ENCODE measurements at places on chromosomes 6 and 20.

DNA sequence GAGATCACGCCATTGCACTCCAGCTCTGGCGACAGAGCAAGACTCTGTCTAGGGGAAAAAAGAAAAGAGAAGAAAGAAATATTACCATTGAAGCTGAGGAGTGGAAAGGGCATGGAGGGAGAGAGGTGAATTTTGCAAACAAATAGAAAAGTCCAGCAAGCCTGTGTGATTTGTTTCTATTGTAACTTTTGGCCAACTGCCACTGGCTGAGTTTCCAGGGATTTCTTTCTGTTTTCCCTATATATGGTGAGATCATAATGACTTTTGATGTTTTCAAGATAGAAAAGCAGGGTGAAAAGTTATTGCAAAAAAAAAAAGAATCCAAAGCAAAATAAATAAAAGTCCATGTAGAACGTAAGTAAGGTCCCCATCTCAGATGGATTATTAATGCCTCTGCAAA is 184.2 kb upstream of the RALGAPA2 start:
- DNase-seq = no peak

GRCh38 chr6:7112741-7113313 is 5.1 kb downstream of the RREB1 start:
- DNase-seq = peak; percentile 74

- DNase-seq = peak; percentile 33
Measured at GRCh38 chr20:6381887-6382286, 259.1 kb upstream of the FERMT1 start.

- DNase-seq = no peak
Measured at GRCh38 chr6:133326584-133326983, 85.4 kb downstream of the EYA4 start.

- no peak for DNase-seq
Measured at GRCh38 chr20:62301111-62301668, 1.6 kb upstream of the ADRM1 start.

DNA sequence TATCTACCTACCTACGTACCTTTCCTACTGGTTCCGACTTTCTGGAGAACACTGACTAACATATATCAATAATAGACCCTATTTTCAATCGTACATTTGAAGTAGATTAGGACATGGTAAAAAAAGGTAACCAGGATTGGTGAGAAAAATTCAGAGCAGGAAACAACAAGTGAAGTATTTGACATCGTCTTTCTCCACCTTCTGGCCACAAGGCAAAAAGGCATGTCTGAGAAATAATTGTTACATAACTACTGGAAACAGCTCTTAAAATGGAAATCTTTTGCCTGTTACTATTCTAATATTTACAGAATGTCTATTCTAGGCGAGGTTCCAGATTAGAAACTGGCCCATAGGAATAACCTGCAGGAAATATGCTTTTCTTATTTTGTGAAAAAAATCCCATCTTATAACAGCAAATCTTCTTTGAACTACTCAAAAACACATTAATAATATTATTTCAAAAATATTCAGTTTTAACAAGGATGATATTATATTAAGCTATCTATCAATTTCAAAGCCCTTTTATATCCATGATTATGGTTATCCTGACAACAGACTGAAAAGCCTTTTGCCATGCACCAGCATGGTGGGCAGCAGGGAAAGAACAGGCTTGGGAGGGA is 80.8 kb downstream of the RCAN2 start:
- peak; percentile 45 for DNase-seq

- no peak for DNase-seq
Measured at GRCh38 chr20:17688965-17689364, 6.9 kb upstream of the RRBP1 start.

GRCh38 chr6:156175433-156175832 is 601.7 kb upstream of the ARID1B start:
- DNase-seq = no peak

GRCh38 chr6:56047931-56048540 is 172.6 kb upstream of the BMP5 start:
- no peak for DNase-seq

DNA sequence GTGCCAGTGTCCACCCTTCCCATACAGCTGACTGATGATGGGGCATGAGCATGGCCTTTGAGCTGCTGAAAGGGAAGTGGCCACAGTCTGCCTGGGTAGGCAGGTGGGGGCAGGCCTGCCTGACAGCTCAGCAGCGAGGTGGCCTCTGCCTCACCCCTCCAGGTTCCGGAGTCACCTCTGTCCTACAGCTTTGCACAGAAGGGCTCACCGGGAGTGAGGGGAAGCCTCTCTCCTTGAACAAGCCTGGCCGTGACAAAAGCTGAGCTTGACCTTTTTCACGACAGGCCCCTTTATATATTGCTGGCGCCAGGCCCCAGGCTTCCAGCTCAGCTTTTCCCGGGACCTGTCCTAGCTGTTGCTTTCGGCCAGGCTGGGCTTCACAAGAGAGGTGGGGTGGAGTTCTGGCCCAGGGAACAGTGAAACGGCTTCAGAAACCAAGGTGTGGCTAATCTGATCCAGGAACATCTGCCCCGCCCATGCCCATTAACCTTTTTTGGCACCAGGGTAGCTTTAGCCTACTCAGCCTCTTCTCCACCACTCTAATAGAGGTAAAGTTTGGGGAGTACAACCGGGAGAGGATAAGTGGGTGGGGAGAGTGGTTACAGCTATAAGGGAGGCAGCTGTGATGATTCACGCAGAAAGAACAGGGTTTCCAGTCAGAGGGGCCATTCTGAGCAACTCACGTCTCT is 42.9 kb downstream of the C6orf132 start:
- peak; percentile 90 for DNase-seq

- no peak for DNase-seq
Measured at GRCh38 chr6:157215717-157216116, 107.6 kb downstream of the TMEM242 start.

DNA sequence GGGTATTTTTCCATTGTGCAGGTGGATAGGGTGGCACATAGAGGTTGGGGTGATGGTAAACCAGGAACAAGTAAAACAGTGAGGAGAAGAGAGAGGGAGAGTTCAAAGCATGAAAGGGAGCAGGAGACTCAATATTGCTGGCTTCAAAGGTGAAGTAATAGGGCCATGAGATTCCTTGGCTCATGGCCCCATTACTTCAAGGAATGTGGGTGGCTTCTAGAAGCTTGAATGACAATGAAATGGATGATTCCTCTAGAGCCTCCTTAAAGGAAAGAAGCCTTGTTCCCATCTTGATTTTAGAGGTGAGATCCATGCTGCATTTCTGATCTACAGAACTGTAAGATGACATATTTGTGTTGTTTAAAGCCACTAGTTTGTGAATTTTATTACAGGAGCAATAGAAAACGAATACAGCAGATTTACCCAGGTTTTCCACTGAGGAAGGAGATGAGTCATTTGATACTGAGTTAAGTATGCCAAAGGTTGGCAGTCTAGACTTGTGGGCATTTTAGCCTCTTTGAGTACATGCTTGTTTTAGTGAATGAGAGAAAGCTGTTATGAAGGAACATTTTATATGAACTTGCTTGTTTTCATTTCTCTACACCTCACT is 110.4 kb downstream of the PLCB4 start:
- peak; percentile 66 for DNase-seq

DNA sequence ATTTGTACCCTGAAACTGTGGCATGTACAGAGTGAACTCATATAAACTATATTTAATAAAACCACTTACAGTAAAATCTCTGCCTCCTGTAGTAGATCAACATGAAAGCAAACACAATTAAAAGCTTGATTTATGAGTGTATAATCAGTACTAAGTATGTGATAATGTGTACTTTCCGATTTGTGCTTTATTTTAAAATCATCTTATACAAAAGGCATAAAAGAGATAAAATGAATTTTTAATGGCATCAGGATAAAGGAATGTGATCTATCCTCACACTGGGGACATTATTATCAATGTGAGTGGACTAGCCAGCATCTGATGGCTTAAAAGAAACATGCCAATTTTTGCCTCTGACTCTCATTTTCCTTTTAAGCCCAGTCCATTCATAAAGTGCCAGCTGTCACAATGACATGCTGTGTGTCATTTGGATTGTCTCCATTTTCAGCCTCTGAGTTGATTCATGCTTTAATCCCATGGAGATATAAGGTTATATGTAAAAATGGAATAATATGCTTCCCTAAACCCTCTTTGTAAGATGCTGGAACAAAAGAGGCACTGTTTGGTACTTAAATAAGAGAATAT is 831.6 kb upstream of the EYS start:
- no peak for DNase-seq

- no peak for DNase-seq
Measured at GRCh38 chr20:41507851-41508250, 110.3 kb downstream of the CHD6 start.

GRCh38 chr6:82842721-82843120 is 222.9 kb downstream of the UBE3D start:
- DNase-seq = no peak

DNA sequence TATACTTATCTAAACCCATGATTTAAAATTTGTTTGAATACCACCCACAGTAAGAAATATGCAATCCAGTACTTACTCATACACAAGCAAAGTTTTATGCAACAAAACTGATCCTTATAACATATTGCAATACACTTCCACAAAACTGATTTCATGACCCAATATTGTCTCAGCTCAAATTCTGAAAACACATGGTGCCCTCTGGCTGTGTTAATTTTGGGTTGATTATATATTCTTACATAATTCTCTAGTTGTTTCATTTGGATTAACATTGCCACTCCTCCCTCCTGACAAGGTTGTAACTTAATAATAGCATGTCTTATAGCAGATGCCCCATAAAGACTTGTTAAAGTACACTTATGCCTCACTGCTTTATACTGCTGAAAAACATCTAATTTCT is 73.0 kb upstream of the TULP1 start:
- no peak for DNase-seq

GRCh38 chr20:46311039-46311650 is 2.8 kb upstream of the CDH22 start:
- peak; percentile 69 for DNase-seq

DNA sequence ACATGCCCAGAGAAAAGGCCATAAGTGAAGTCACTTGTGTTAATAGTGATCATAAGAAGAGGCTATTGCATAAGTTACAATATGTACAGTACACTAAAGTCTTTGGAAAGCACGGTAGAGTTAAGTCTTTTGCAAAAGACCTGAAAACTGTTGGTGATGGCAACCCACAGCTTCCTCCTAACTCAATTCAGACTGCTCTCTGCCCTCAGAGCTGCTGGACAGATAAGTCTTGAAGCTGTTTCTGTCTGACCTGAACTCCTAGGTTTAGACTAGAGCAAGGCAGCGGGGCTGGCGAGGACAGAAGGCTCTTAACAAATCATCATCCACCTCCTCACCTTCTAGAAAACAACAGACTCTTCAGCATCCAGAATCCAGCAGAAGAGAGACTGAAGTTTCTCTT is 125.4 kb downstream of the CD24 start:
- DNase-seq = no peak

DNA sequence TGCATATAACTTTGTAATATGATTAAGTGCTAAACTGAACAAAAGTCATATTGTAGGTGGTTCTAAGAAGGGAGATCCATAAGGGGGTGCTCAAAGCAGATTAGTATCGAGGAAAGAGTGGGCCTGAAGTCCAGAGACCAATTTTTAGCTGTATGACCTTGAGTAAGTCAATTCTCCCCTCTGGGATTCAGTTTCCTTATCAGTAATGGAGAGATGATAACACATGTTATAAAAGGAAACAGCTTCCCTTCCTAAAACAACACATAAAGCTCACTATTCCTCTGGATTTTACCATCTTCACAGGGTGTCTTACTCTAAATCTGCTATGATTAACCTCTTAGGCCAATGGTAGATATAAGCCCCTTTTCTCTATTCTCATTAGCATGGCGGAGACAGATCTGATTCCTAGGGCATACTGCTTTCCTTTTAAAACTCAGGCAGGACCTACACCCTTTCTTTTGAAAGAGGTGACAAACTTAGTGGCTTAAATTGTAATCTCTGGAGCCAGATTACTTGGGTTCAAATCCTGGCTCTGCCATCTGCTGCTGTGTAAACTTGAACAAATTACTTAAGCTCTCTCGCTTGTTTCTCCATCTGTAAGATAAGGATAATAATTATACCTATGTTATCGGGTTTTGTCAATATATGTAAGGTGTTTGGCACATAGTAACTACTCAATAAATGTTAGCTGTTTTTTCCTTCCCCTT is 39.5 kb downstream of the ACSS2 start:
- DNase-seq = no peak

DNA sequence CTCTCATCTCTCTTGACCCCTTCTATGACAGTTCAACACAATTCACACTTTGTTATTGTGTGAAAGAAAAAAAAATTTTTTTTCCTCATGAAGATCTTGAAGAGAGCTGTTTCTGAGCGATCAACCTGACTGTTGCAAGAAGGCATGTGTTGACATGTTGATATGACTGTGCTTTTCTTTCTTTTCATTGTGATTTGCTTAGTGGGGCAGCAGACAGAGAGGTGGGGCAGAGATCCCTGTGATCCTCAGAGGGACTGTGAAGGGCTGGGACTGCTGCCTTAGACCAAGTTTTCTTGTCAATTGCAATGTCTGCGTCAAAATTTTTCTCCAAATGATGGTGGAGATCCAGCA is 70.8 kb upstream of the IYD start:
- peak; percentile 87 for DNase-seq

DNA sequence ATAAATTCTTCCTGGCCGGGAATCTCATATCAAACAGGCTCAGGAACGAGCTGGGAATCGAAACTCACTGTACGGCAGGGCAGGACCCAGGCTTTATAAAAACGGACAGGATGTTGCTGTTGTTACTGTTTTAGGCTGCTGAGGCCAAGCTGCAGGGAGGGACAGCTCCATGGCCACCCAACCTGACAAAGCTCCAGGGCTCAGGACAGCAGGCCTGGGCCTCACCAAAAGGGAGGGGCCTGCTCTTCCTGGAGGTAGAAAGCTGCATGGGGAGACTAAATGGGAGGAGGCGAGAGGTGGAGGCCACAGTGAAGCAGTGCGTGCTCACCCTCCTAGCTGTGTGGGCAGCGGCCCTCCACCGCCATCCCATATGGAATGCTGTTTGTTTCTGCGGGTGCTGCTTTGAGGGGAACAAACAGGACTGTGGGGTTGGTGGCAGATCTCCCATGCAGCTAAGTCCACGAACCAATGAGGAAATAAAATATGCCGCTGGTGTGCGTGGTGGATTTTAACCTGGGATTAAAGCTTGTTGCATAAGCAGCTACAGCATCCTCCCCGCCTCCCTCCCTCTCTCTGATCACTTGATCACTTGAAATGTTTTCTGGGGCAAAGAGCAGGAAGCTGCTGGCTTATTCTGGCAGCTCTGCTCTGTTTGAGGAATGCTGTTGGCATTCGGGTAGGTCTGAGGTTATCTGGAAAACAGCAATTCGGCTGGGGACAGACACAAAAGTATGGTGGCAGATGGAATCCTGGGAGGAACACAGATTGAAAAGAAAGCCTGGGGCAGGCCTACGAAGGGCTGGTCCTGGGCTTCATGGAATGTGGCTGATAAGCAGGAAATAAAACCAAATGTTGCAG is 2.4 kb upstream of the ZMYND8 start:
- DNase-seq = peak; percentile 91

DNA sequence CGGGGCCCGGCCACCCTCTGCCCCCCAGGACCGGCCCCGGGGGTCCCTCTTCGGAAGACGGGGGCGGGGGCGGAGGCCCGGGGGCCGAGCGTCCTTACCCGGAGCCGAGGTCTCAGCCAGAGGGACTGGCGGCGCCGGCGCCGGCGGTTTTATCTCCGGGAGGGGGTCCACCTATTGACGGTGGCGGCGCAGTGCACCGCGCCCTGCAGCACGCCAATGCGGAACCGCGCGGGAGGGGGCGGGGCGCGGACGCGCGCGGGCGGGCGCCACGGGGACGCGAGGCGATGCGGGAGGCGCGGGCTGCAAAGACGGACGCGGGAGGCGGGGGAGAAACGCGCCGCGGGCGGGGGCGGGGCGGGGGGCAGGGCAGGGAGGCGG is at the start of gene EEF1A2:
Gene EEF1A2 (minus strand): TSS at position 124 of the 378 bp plus-strand sequence. CDS start 1,320 bp downstream, outside the sequence.
- no peak for DNase-seq
